Heart right ventricle (tissue), 16 donors: ENCODE measurements at places on chromosomes 16 and 17. TPM values are rescaled to one million over a fixed set of nuclear protein-coding genes. Genes with fewer than 3 reads are reported as not detected.

NPIPB9 gene
- polyA plus RNA-seq: 1.4 TPM

PIK3R5 gene
- 2.0 TPM for polyA plus RNA-seq

HAGHL gene
- 80.0 TPM for polyA plus RNA-seq

KRT15 gene
- polyA plus RNA-seq: not detected

YPEL2 gene
- polyA plus RNA-seq: 15.7 TPM

HOXB8 gene
- not detected for polyA plus RNA-seq

CKLF gene
- 24.1 TPM for polyA plus RNA-seq

MT1M gene
- 11.9 TPM for polyA plus RNA-seq

CD300E gene
- 0.91 TPM for polyA plus RNA-seq

MPV17L gene
- polyA plus RNA-seq: 6.7 TPM

ADAD2 gene
- 5.9 TPM for polyA plus RNA-seq

NPIPA5 gene
- 47.6 TPM for polyA plus RNA-seq

KRT24 gene
- polyA plus RNA-seq: not detected

WBP2 gene
- 155 TPM for polyA plus RNA-seq

CBFA2T3 gene
- polyA plus RNA-seq: 17.6 TPM

CCL5 gene
- polyA plus RNA-seq: 1.8 TPM

CCL13 gene
- 1.0 TPM for polyA plus RNA-seq

TNFSF13 gene
- polyA plus RNA-seq: 8.0 TPM
